ENCODE measurements at places on chromosomes 5 and 9.

DNA sequence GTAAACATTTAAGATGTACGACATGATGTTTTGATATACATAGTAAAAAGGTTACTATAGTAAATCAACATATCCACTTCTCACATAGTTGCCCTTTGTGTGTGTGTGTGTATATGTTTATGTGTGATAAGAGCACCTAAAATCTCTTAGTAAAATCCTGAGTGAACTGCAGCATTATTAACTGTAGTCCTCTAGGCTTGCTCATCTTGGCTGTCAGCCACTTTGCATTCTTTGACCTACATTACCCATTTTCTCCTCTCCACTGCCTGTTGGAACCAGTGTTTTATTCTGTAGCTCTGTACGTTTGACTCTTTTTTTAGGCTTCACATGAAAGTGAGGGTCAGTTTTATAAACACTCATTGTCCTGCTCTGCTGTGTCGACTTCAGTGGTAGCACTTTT, 24.4 kb downstream of the C5orf22 start:
- DNase-seq, result no peak

DNA sequence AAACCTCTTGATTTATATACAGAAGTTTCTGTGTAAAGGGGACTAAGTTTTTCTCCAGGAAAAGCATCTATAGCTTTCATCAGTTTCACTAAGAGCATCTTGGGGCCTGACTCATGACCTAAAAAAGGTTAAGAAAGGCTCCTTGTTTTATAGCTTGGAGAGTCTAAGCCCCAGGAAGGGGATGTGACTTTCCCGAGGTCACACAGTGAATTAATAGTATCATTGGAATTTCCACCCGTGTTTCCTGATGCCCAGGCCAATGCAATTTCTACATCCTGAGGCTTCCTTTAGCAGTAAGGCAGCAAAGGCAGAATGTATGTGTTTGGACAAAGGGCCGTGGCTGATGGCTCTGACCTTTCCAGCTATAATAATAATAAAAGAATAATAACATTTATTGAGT, 8.6 kb downstream of the MORN5 start:
- no peak for DNase-seq

DNA sequence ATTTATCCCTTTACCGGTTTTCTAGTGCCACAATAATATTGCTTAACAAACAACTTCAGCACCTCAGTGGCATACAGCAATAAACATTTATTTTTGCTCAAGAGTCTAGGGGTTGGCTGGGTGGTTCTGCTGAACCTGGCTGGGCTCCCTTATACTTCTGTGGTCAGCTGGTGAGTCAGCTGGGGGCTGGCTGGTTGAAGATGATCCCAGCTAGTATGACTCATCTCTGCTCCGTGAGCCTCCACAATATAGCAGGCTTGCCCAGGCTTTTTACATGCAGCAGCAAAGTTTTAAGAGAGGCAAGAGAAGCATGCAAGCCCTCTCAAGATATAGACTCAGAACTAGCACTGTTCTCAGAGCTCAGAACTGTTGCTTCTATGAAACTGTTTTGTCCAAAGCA, 523.5 kb upstream of the CLINT1 start:
- no peak for DNase-seq

GRCh38 chr5:10454591-10455276, 13.1 kb downstream of the ROPN1L start:
- no peak for DNase-seq

DNA sequence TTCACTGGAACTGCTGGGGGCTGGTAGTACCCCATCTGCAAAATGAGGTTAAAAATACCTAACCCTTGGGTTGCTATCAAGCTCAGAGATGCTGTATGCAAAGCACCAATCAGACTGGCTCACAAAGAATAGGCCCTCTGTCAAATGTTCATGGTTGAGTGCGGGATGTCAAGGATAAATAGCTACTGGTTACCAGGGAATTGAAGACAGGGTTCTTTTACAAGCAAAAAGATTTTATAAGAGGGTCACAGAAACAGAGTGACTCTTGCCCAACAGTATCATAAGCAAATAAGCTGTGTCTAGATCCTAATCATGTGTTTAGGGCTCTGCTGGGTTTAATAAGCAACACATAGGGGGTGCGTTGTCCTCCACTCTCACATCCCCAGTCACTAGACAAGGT, 11.9 kb downstream of the SYK start:
- no peak for DNase-seq

GRCh38 chr9:21265421-21266189, 25.8 kb upstream of the IFNA14 start:
- DNase-seq, result no peak

GRCh38 chr9:129909851-129910250, 74.6 kb downstream of the USP20 start:
- DNase-seq, result no peak

DNA sequence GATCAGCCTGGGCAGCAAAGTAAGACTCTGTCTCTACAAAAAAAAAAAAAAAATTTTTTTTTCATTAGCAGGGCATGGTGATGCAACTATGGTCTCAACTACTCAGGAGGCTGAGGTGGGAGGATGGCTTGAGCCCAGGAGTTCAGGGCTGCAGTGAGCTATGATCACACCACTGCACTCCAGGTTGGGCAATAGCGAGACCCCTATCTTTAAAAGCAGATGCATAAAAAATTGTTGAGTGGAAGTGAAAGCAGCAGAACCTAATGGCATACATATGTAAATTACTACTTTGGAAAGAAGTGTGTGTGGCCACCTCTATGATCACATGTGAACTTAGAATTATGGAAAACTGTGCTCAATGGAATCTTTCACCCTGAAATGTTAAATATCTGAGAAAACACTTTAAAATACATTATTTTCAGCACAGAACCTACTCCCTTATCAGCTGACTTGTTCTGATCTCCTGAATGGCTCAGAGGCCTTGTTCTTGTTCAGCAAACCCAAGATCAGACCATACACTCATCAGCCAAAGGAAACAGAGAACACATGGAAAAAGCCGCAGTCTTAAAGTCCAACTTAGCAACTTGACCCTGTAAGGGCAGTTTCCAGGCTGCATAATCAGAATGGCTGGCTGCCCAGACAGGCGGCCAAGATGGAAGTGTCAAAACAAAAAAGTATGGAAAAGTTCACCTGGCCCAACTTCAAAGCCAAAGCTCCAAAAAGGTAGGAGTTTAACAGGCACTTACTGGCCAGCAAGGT, 56.5 kb downstream of the SIL1 start:
- no peak for DNase-seq

DNA sequence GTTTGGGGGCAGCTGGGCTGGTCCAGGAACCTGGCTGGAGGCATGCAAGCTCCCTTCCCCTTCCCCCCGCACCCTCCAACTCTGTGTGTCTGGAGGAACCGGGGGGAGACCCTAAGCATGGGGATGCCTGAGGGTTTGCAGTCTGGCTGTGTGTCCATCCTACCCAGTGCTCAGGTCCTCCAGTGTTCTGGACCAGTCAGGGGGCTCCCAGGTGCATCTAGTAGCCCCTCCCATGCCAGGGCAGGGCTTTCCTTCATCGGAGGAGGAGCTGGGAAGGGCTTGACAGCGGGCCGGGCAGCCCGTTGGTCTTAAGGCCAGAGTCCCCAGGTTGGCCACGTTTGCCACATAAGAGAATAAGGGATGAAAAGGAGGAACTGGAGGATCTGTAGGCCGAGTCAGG, 62.6 kb upstream of the IGFBPL1 start:
- DNase-seq, result no peak

- DNase-seq, result no peak
These were observed 35.3 kb downstream of the HNRNPH1 start for GRCh38 chr5:179588166-179588565.

- DNase-seq, result no peak
These were observed 12.8 kb upstream of the MAN2A1 start for GRCh38 chr5:109676920-109677319.

GRCh38 chr5:77319117-77319804, 108.8 kb downstream of the PDE8B start:
- DNase-seq, result no peak

- DNase-seq, result no peak
These were observed 19.3 kb downstream of the CORO2A start for GRCh38 chr9:98173181-98173580.

GRCh38 chr9:107710546-107710945, 221.0 kb upstream of the KLF4 start:
- DNase-seq, result no peak

DNA sequence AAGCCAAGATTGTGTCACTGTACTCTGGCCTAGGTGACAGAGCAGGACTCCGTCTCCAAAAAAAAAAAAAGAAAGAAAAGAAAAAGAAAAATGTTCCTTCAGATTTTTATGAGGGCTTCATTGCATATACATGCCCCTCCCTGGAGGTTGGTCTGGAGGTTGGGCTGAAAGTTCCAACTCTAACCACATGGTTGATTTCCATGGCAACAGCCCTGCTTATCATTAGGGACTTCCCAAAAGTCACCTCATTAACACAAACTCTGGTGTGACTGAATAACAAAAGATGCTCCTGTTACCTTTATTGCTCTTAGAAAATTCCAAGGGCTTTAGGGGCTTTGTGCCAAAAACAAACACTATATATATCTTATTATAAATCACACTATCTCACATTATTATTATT, 113.8 kb downstream of the TMC1 start:
- DNase-seq, result no peak

- no peak for DNase-seq
These were observed 168.0 kb upstream of the RGMB start for GRCh38 chr5:98605426-98605825.

DNA sequence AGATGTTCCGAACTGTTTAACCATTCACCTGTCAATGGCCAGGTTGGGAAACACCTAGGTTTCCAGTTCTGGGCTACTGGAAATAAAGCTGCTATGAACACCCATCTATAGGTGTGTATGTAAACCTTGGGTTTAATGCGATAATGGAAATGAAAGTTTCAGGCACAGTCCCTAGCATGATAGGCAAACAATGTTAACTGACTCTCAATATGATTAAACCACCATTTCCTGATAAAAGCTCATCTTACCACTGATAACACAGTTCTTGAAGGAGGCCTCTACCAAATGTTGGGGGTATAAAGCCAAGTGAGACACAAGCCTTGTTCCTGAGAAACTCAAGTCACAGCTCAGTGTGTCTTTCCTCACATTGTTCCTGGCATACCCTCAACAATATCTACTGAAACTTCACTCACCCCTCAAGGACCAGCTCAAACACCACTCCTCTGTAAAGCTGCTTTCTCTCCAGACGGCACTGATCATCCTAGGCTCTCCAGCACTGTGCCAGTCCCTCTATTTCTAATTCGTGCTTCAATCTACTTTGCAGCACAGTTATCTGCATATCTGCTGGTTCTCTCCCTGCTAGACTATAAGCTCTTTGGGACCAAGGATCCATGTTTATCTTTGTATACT, 15.8 kb downstream of the RAB14 start:
- no peak for DNase-seq

DNA sequence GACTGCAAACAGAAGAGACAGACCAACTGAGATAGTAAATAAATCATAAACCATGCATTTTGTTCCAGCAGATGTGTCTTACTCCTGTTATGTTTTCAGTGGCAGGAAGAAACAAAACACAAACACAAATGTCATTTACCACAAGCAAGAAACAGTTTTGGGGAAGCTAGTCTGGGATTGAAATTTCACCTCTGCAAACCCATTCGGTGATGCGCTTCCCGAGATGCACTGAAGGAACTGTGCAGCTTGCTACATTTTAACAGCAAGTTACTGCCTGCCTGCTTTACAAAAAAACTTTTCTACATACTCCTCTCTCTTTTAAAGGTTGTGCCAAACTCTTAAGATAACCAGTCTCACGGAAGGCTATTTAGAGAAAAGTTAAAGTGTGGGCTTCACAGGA, 3.2 kb downstream of the MACROH2A1 start:
- DNase-seq, result no peak

- DNase-seq, result no peak
These were observed 382.4 kb downstream of the TMEM38B start for GRCh38 chr9:106076711-106077110.

All from NCI-H748 treated with DMSO at 0.1 percent for 48 hours (cell line).